ENCODE measurements at places on chromosomes 6 and 20.

DNA sequence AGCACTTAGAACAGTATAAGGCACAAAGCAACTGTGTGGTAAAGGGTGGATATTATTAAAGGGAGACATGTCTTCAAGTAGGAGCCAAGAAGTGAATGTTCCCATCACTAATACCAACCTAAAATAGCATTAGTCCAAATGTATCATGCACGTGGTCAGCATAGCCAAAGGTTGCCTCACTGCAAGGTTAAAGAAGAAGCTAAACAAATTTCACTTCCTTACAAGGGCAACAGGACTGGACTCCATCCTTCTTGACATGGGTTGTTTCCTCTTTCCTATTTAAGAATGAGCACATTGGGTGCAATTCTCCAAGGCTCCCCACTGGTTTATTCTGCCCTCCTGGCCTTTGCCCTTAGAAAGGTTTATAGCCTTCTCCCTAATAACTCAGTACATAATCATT is 186.7 kb downstream of the PHACTR1 start:
- DNase-seq = no peak

- no peak for DNase-seq
Measured at GRCh38 chr6:135395136-135395535, 102.4 kb downstream of the AHI1 start.

- DNase-seq = no peak
Measured at GRCh38 chr20:32248043-32248442, 29.4 kb upstream of the KIF3B start.

GRCh38 chr6:113971741-113972140 is 793 bp upstream of the HDAC2 start:
- no peak for DNase-seq

DNA sequence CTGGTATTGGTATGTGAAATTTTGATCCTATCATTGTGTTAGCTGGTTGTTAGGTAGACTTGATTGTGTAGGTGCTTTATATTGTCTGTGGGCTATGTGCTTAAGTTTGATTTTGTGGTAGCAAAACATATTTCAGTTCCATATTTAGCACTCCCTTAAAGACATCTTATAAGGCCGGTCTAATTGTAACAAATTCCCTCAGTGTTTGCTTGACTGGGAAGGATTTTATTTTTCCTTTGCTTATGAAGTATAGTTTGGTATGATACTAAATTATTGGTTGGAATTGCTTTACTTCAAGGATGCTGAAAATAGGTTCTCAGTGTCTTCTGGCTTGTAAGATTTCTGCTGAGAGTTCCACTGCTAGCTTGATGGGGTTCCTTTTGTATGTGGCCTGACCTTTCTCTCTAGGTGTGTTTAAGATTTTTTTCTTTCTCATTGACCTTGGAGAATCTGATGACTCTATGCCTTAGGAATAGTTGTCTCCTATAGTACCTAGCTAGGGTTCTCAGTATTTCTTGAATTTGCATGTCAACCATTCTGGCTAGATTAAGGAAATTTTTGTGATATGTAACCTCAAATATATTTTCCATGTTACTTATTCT is 20.1 kb downstream of the CENPW start:
- DNase-seq = no peak

GRCh38 chr6:118252474-118252873 is 295.6 kb upstream of the PLN start:
- no peak for DNase-seq

DNA sequence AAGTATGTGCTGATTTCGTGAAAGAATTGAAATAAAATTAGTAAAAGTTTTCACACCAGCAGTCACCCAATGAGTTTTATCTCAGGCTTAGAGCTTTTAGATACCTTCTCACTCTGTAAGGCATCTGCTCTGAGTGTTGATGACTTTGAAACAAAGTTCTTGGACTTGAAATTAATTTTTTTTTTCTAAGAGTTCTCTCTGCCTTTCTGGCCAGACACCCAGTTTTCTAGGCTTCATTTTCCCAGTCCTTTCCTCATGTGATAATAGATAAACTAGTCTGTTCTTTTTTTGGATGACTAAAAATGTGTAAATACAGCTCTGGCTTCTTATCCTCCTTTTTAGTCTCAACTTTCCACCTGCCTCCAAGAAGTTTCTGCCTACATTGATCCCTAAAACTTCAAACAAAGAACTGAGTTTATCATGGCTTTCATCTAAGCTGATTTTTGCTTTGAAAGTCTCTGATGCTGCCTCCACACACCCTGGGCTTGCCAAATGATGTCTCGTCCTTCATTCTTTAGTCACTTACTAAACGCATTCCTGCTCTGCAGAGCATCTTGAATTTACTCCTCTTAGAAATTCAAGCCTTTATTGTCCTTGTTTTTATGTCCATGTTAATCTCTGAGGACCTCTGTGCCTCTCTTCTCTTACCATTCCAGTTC is 32.7 kb downstream of the SLX4IP start:
- DNase-seq = no peak

DNA sequence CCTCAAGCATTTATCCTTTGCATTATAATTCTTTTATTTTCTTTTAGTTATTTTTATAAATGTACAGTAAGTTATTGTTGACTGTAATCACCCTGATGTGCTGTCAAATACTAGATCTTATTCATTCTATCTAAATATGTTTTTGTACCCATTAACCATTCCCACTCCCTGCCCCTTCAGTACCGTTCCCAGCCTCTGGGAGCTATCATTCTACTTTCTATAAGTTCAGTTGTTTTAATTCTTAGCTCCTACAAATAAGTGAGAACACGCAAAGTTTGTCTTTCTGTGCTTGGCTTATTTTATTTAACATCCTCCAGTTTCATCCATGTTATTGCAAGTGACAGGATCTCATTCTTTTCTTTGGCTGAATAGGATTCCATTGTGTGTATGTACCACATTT is 12.5 kb upstream of the ERVFRD-1 start:
- no peak for DNase-seq

DNA sequence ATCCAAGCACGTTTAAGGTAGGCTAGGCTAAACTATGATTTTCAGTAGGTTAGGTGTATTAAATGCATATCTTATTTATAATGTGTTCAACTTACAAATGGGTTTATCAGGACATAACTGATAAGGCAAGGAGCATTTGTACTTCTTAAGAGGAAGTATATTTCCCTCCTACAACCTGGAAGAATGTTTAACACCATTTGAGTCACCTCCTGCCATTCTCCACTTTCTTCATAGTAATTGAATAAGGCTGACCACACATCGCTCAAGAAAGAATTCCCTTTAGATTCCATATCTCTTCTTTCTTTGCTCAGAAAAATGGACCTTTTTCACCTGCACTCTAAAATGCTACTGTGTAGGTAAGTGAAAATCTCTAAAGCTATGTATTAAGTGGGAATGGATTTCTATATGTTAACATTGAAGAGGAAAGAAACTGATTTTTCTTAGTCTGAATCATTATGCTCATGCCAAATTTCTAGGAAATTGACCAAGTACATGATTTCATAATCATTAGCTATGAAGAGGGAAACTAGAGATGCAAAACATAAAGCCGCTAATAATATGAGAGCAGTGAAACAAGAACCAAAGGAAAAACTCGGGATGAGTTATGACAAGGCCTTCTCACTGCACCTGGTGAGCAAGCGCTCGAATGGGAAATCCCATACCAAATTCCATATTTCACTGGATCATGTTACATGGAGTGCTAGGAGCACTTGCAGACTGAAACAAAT is 210.4 kb downstream of the ALDH8A1 start:
- no peak for DNase-seq

GRCh38 chr6:31814677-31815024 is 432 bp downstream of the HSPA1L start:
- DNase-seq = no peak

GRCh38 chr20:18005990-18006364 is 37.2 kb downstream of the MGME1 start:
- DNase-seq = no peak

GRCh38 chr6:146601352-146601751 is 2.6 kb downstream of the ADGB start:
- no peak for DNase-seq

DNA sequence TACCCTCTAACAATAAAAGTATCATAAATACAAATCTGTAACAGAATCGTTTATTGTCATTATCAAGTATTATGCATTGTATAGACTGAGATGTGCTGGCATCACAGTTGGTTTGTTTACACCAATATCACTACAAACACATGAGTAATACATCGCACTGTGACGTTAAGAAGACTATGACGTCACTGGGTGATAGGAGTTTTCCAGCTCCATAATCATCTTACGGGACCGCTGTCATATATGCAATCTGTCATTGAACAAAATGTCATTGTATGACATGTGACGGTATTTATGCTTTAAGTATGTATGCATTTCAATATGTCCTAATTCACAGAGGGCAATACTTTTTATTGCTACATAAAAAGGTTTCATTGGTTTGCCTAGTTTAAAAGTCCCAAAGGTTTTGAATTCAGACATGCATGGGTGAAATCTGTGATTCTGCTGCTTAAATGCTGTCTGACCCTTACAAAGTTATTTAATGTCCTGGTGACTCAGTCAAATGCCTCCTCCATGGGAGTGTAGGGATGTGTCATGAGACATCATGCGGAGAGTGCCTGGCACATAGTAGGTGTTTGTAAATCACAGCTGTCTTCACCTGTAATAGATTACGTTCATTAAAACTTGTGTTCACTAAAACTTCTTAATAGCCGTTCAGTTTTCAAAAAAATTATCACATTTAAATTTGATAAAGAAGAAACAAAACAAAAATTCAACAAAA is 160.7 kb upstream of the PDE10A start:
- no peak for DNase-seq

DNA sequence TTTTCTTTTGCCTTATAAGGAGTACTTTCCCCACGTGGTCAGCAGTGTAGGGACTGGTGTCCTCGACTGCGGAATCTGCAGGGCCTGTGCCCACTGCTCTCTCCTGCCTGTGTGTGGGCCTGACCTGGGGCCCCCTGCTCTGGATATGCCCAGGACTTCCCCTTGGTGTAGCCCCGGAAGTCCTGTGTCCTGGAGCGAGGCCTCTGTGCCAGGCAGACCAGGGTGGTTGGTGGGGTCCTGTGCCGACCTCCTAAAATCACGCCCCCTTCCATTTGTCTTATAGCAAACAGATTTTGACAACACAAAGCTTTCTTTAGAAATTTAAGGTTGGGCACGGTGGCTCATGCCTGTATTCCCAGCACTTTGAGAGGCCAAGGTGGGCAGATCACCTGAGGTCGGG is 64.2 kb downstream of the DLL1 start:
- DNase-seq = no peak

- no peak for DNase-seq
Measured at GRCh38 chr20:13243826-13244376, 22.8 kb downstream of the ISM1 start.

DNA sequence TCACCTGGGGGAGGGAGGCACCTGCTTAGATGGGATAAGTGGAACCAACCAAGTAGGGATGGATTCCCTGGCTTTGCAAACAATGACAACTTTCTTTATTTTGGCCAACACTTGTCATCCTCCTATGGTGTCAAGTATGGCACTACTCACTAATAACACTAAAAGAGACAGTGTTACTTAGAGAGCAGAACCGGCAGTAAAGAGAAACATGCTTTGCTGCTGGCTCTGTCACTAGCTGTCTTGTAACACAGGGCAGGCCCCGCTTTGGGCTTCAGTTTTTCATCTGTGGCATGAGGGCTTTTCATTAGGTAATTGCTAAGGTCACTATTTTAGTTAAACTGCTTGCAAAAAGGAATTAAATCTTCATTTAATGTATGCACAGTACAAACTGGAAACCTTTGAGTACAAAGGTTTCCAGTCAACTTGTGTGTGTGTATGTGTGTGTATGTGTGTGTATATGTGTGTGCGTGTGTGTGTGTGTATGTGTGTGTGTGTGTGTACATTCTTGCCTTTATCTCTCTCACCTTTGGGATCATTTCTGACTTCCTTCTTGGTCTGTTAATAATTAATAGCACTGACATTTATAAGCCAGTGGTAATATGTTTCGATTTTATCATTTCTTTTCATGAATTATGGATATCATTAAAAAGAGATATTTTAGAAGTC is 64.7 kb downstream of the BTBD3 start:
- no peak for DNase-seq

DNA sequence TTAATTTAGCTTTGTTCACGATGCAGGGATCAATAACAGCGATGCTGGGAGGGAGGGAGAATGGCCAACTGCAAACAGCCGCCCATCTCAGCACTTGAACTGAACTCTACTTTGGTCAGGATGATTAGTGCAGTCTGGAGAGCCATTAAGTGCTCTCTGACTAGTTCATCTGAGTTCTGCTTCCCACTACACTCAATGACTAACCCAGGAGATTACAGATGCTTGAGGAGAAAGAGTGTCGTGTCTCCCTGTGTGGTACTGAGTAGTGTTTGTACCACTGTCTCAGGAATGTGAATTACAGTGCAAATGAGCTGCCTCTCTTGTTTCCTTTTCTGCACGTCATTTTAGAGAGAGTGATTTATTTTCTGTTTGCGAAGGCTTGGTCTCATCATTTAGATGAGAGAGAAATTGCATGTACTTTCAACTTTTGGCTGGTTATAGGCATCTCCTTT is 23.5 kb downstream of the CARMIL1 start:
- no peak for DNase-seq

DNA sequence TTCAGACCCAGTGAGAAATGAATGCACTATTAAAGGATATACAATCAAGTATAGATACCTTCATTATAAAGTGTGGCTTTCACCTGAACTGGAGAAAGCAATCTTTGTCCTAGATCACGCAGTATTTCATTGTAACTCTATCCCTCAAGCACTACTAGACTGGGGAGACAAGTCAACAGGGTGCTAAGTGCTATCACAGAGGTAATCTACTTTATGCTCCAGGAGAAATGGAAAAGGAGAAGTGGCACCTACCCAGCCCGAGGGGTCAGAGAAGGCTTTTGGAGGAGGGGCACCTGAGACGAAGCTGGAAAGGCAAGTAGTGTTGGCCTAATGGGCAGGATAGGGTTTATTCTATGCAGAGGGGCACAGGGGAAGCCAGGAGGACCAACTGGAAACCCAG is 17.1 kb downstream of the ZHX3 start:
- no peak for DNase-seq

DNA sequence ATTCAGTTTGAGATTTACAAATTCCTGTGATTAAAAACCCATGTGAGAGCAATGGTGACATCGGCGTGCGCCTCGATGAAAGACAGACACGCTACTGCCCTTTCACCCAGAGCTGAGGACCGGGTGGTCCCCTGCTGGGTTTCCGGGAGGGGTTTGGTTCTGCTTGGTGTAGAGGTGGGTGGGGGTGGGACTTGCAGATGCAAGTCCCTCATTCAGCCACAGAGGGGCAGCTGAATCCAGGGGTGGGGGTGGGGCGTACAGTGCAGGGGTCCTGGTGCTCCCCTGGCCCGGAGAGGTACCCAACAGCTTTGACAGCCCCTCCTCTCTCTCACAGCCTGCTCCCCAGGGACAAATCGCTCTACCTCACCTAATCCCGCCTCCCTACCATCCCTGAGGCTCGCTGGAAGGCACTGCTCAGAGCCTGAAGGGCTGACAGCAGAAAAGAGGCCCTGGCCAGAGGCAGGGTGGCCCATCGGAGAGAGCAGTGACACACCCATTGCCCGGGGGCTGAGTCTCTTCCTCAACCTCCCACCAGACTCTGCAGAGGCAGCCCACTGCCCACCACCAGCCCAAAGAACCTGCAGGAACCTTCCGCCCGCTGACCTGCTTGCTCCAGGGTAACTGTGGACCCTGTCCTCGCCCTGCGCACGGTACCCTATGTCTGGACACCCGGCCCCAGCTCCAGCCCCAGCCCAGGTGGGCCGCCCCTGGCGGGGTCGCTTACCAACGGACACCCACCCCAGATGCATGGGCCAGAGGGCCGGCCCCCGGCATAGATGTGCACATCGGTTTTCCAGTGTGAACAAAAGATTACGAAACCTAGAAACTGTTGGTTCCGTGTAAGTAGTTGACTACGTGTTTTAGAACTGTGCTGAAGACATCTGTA is 118.4 kb downstream of the JPH2 start:
- DNase-seq = no peak
